ENCODE measurements at places on chromosomes 2 and 18.

DNA sequence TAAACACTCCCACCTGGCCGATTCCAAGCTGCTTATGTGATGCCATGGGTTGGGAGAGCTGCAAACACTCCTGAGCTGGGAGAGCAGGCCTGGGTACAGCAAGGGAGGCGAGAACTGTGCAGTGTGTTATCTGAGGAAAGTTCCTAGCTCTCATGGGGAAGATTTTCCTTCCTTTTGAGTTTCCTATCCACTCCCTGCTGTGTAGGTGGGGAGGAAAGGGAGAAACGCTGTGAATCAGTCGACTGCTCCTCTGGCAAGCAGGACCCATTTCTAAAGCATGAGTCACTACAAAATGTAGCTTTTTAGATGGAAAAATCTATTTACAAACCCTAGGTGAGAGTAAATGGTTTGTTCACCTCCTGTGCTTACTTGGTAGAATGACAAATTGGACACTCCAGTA, 80.4 kb downstream of the SH3RF3 start:
- DNase-seq: no peak

DNA sequence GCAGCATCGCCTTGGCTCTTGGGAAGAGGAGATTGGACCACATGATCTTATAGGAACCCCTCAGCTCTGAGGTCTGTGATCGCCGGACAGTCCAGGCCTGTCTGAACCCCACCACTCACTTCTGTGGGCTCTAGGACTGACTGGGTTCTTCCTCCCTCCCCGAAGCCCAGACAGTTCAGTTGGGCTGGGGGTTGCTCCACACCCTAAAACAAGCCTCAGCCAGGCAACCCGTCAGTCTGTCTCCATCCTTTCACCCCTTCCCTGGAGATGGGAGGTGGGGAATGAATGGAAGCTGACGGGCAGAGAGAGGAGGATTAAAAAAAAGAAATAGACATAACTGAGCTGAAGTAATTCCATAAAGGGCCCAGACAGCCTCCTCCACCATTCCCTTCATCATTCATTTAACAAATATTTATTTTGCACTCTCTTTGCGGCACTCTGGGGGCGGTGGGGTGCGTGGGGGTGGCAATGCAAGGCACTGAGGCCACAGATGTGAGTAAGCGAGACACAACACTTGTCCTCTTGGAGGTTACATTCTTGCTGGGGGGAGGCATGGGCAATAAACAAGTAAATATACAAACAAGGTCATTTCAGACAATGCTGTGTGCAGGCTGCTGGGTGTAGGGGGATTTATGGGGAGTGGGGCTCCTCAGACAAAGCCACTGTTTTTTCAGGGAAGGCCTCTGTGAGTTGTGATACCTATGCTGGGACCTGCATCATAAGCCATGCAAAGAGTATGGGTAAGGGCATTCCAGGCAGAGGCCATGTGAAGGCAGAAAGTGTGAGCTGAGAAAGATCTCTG, 12.9 kb downstream of the WNT10A start:
- DNase-seq: no peak

DNA sequence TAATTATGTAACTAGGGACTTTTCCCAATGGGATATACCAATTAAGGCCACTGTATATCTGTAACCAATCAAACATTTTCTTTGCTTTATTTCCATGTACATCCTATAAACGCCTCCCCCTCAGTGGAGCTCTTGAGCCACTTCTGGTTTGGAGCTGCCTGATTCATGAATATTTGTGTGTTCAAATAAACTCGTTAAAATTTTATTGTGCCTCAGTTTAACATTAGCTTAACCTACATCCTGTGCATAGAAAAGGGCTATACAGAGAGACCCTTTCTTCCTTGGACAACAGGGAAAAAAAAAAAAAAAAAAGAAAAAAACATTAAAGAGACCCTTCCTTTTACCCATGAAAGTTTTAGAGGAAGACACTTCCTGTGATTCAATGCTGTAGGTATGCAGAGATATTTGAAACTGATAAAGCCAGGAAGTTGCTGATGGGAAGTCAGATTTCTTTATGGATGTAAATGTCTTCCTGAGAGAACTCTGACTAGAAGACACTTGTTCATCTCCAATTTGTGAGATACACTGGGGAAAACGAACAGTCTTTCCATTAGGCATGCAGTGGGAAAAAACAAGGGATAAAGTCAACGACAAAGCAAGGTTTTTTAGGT, 614.6 kb upstream of the SOX11 start:
- no peak for DNase-seq

GRCh38 chr2:74507926-74508520, 528 bp upstream of the PCGF1 start:
- no peak for DNase-seq

GRCh38 chr2:81234711-81235110, 930.2 kb upstream of the LRRTM1 start:
- DNase-seq: no peak

DNA sequence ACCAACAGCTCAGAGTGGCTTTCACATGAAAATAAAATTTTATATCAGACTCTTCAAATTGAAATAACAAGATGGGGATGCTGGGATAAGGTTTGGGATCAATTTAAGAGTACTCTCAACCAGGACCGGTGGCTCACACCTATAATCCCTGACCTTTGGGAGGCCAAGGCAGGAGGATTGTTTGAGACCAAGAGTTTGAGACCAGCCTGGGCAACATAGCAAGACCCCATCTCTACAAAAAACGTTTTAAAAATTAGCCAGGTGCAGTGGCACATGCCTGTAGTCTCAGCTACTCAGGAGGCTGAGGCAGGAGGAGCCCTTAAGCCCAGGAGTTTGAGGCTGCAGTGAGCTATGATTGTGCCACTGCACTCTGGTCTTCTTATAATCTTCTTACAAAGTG, 2.6 kb downstream of the LMAN2L start:
- no peak for DNase-seq
